SK-N-SH (cell line): ENCODE measurements at places on chromosomes 6 and 20.

- DNase-seq, result peak; percentile 8
- H3K27ac ChIP-seq, result no peak overlapping the region
- H3K27me3 ChIP-seq, result no peaks in the 10 kb centered on the region
- H3K4me1 ChIP-seq, result no peaks in the 10 kb centered on the region
- H3K36me3 ChIP-seq, result peaks cover 48% of the 10 kb centered on the region
Measured at GRCh38 chr6:79048611-79049010, 29.4 kb downstream of the PHIP start.

- H3K27me3 ChIP-seq, result no peaks in the 10 kb centered on the region
- H3K4me3 ChIP-seq, result no peak overlapping the region
- DNase-seq, result no peak
Measured at GRCh38 chr20:53162251-53162835, 190.2 kb downstream of the TSHZ2 start.

- no peaks in the 10 kb centered on the region; the same call in none of the 2 replicates for H3K4me1 ChIP-seq
- no peak for DNase-seq
- H3K27ac ChIP-seq, result no peak overlapping the region
- no peaks in the 10 kb centered on the region for H3K27me3 ChIP-seq
- no peaks in the 10 kb centered on the region for H3K36me3 ChIP-seq
- H3K4me3 ChIP-seq, result no peak overlapping the region
Measured at GRCh38 chr20:53677447-53678314, 84.0 kb upstream of the ZNF217 start.

GRCh38 chr6:78615430-78615904, 251.9 kb upstream of the IRAK1BP1 start:
- no peaks in the 10 kb centered on the region for H3K27me3 ChIP-seq
- no peaks in the 10 kb centered on the region for H3K36me3 ChIP-seq
- H3K4me1 ChIP-seq, result peaks cover 6% of the 10 kb centered on the region; the same call in 1 of the 2 replicates
- no peak for DNase-seq

DNA sequence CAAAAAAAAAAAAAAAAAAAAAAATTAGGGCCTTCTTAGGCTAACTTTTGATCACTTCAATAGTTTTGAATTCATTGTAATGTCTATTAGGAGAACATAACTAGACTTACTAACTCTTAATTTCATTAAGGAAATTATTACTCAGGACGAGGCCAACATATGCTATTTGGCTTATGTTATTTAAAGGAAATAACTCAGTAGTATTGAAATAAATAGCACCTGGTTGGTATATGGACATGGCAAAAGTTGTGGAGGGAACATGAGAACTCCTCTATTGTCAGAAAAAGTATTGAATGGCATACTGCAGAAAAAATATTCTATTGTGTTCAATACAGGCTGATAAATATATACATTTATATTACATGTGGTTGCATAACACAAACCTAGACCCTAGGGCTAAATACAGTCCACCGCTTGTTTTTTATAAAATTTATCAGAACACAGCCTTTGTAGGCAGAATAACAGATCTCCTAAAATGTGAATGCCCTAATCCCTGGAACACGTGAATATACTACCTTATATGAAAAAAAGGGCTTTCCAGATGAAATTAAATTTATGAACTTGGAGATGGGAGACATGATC, 18.0 kb downstream of the CYP24A1 start:
- no peaks in the 10 kb centered on the region for H3K4me1 ChIP-seq
- no peaks in the 10 kb centered on the region for H3K27me3 ChIP-seq
- no peak overlapping the region for H3K27ac ChIP-seq
- H3K4me3 ChIP-seq, result no peak overlapping the region
- no peaks in the 10 kb centered on the region for H3K36me3 ChIP-seq

GRCh38 chr6:87093199-87093598, 1.7 kb downstream of the CGA start:
- H3K4me3 ChIP-seq, result no peak overlapping the region
- peaks cover 9% of the 10 kb centered on the region; the same call in 1 of the 2 replicates for H3K4me1 ChIP-seq
- no peaks in the 10 kb centered on the region for H3K36me3 ChIP-seq
